ENCODE measurements at places on chromosomes 3 and 15.

DNA sequence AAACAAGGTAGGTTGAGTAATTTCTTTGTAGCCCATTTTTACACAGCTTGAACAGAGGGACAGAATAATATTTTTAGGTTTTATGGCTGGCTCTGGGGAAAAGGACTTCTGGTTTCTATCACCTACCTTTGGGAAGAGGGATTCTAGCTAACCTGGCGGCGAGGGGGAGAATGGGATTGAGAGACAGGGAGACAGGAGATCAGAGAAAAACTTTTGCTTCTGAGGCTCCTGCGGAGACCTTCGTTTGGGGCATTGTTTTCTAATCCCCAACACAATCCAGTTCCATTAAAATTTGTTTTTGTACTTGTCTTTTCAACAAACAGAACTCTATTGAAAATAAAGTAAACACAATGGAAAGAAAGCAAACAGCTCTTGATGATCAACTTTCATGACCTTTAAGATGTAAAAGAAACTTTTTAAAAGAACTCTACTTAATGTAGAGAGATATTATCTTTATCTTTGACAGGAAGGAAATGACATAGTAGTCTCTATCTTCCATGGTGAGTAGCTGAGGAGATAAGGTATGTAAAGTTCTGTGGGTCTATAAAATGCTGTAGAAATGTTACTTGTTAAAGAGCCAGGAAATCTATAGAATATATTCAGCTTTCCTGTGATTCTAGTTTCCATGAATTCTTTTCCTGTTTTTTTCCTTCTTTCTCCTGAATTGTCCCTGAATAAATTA lies 37.0 kb upstream of the P2RY1 start:
- no peak for DNase-seq

DNA sequence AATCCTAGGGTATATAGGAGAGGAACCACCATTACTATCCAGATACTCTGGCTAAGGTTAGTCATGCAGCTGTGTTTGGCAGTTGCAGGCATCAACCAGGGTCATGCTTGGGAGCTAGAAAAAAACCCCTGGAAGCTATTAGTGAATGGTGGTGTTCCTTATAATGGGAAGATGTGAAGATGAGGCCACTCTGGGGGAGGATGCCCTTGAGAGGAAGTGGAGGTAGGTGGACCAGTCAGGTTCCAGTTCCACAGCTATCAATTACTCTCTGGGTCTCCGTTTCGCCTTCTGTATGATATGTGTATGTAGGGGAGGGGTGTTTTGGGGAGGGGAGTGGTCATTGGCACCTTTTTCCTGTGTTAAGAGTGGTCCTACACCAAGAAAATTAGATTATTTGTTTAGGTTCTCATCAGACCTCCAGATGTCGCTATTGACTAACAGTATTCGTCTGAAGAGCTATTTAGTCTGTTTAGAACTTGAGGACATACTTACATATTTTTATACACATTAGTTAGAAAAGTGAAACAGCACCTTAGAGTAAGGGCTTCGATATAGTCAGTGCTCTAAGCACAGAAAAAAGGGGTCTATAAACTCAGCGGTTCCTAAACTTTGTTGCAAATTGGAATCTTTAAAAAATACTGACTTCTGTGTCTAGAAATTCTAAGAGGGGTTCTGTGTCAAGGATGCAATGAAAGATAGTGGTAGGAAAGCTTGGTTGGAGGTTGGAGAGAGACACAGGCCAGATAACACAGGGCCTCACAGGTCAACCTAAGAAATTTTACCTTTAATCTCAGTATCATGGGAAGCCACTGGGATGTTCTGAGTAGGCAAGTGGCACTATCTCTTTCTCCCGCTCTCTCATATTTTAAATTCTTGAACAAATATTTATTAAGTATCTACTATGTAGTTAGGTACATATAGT lies 9.1 kb upstream of the HPS3 start:
- peak; percentile 65 for DNase-seq

- peak; percentile 63 for DNase-seq
These were observed 56.1 kb downstream of the CALML4 start for GRCh38 chr15:68149059-68149458.

DNA sequence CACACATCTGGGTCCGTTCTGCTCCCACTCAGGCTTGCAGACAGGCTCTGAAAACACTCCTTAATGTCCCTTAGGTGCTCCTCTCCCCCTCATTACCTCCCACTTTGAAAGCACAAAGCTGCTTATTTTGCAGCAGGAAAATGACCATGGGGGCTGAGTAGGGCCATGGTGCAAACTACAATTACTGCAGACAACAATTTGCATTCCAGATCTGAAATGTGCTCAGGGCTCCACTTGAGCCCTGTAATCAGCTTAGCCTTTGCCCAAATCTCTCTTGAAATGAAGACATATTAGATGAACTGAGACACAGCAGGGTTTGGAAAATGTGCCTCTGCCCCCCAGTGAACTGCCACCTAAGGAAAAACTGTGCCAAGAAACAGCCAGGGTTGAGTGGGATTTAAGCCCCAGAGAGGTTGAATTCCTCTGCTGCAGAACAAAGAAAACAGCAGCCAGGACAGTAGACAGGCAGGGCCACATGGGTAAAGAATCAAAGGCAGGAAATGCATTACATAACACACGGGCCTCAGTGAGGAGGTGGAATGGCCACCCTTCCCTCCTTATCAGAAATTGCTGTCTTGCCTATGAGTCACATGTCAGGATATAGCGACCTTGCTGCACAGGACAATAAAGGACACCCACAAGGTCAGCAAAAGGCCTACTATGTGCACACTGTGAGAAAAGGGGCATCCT lies 126.8 kb upstream of the ARHGEF3 start:
- no peak for DNase-seq

- no peak for DNase-seq
These were observed 75.2 kb downstream of the EEFSEC start for GRCh38 chr3:128228366-128228910.

DNA sequence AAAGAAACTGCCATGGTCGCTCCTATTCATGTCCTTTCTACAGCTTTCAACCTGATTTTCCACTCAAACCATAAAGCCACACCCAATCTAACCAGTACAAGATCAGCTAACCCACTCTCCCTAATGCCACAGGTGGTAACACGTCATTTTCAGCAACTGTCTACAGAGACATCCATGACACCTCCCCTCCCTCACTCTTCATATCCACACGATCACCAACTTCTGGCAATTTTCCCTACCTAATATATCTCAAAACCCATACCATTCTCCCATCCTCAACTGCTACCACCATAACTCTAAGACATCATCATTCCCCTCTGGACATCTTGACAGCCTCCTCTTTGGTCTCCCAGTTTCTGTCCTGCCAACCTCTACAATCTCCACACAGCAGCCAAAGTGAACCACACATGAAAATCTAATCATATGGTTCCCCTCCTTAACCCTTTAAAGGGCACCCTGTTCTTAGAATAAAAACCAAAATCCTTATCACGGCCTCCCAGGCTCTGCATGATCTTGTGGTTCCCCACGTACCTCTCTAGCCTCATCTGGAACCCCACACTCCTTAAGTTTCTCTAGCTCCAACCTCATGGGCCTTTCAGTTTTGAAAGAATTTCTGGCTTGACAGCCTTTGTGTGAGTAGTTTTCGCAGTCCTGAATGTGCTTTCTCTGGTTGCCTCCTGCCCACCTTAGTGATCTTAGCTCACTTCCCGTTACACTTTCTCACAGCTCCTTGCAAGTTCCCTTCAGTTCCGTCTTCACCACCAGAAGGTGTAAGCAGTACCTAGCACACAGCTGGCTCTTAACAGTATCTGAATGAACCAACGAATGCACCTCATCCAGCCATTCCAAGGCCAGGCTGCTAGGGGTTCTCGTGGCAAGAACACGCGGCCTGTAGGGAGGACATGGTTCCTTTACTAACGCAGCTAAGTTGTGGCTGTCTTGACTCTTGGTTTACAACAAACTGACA lies 33.4 kb downstream of the SPINK8 start:
- no peak for DNase-seq

- no peak for DNase-seq
These were observed 272.8 kb upstream of the TTC14 start for GRCh38 chr3:180329187-180329586.

DNA sequence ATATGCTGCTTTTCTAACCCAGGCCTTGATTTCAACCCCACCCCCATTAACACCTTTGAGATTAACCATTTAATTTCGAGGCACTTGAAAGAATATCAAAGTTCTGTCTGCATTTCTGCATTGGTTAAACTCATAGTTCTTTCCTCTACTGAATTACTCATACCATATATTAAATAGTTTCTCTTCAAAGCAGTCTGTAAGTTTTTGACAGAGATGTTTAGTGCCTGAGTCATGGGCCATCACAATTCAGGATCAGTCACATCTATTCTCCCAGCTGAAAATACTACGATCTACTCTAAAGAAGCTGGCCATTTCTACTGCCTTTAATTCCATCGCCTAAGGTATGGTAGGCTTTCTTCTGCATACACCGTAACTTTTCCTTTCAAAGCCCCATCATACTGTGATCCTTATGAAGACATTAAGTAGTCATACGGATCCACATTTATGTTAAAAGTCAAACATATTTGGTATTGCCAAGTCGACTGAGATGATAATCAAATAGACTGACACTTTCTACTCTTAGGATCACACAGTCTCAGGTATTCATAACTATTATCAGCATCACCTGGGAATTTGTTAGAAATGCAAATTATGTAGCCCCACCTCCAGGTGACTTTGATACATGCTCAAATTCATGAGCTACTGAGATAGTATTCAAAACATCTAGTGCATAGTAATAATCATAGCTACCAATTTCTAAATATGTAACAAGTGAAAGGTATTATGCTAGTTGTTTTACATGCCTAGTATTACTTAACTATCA lies 489.4 kb upstream of the IL12A start:
- DNase-seq, result no peak

GRCh38 chr15:31329640-31330010 lies 3.0 kb downstream of the KLF13 start:
- DNase-seq, result no peak

- DNase-seq, result no peak
These were observed 393.2 kb downstream of the SOX2 start for GRCh38 chr3:182104881-182105280.

DNA sequence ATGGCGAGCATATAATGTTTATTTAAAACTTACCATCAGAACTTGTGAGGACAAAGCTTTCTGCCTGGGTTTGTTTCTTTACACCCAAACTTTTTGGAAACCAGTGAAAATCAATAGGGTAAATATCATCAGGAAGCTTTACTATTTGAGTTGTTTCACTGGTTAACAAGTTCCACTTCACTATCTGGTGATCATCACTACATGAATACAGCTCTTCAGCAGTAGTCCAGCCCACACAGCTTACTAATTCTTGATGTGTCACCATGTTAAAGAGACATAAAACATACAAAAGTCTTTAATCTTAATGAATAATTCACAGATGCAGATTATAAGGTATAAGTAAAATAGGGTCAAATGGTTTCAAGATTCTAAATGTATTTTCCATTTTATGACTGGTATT lies 17.6 kb downstream of the IFT80 start:
- DNase-seq, result no peak

DNA sequence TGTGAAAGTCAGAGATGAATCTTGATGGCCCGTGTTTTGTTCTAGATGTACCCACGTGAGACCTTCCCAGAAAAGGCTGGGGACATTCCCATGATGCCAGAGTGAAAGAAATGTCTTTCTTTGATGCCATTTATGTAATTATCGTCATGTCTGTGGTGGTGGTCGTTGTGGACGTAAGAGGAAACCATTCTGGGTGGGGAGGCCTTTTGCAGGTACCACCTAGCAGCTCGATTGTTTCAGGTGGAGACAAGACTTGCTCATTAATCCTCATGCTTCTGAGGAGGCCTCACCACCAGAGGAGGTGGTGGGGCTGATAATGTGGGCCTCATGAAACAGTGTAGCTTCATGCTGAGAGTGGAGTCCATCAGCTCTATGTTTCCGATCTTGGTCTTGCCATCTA lies 58.1 kb upstream of the USP3 start:
- DNase-seq, result no peak

- no peak for DNase-seq
These were observed at the start of gene MME for GRCh38 chr3:155079746-155080487. MME (plus strand) TSS chr3:155080319; CDS start chr3:155084168, 3,849 bp downstream.

- DNase-seq, result no peak
These were observed 40.9 kb upstream of the PIK3R4 start for GRCh38 chr3:130787422-130788068.

DNA sequence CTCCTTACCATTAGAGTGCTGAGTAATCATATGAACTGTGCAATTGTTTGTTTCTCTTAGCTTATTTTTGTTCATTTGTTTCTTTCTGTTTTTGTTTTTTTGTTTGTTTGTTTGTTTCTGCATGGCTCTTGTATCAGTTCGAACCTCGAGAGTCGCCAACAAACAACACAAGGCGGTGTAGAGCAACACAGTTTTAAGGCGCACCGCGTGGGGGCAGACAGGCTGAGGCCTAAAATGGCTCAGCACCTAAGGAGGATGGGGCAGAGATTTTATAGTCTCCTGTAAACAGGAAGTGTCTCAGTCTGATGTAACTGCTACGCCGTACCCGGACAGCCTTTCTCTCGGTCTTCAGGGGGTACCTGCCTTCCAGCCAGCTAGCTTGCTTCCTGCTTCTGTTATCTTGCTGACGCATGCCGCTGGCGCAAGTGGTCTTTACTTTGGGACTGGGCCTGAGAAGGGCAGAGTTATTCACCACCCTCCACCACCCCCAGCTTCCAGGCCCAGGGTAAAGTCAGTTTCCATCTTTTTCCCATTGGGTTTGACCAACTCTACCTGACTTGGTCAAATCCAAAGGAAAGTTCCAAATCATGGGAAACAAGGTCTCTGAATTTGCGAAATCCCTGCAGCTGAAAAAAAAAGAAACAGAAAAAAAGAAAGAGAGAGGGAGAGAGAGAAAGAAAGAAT lies 25.8 kb upstream of the MFGE8 start:
- no peak for DNase-seq

DNA sequence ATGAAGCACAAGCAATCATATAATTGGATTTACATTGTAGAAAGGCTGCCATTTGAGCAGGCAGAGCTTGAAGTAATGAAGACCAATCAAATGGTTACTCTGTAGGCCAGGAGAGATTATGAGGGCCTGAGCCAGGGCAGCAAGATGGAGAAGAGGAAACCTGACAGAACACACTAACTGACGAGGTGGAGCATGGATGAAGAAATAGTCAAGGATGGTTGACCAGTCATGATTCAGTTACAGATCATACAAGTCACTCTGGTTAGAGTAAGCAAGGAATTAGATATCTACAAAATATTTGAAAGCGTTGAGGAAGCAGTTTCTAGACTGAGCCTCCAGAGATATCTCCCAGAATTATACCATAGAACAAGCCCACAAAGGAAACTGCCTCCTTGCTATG lies 101.8 kb upstream of the THSD4 start:
- DNase-seq, result no peak
